ENCODE measurements at places on chromosomes 3 and 15.

- DNase-seq = no peak
Measured at GRCh38 chr3:141926929-141927328, 50.5 kb downstream of the ATP1B3 start.

GRCh38 chr3:194688200-194688740 is 2.6 kb downstream of the FAM43A start:
- DNase-seq = peak; percentile 6

DNA sequence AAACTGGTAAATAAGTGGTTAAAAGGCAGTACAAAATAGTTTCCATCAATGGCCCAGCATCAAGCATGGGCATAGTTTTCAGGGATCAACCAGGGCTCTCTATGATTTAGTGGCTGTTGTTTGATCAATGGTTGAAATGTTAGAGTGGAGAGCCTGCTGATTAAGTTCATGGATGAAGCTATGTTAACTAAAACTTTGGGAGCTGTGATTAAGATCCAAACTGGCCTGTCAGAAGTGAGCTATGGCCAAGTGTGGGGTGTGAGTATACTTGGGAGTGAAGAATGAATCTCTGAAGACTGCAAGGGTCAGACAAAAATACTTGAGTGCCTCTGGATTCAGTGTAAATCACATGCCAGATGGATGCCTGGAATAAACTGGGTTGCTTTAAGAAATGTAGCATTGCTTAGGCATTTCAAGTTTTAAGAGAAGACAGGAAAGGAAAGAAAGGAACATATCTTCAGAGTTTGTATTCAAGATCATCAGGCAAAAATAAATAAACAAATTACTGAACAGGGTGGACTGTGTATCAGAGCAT is 422.2 kb upstream of the ADAMTS9 start:
- DNase-seq = no peak

GRCh38 chr3:99458013-99458412 is 180.4 kb upstream of the COL8A1 start:
- DNase-seq = no peak

DNA sequence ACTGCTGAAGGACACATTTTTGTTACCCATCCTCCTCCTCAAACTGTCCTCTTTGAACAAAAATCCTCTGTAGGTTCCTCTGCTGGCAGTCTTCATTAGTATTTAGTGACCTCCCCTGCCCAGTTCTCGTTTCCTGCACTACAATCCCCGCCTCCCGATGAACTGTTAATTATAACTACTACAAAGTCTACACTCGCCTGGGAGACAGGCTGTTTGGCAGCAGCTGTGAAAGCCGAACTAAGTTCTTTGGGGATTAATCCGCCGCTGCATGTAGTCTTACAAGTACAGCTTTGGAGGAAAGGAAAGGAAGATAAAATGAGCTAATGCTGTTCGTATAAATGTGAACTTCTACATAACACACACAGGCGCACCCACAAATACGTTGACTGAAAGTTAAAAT is 160.0 kb upstream of the WNT5A start:
- no peak for DNase-seq

GRCh38 chr15:68228971-68229385 is 550 bp downstream of the CLN6 start:
- DNase-seq = no peak

GRCh38 chr3:160434071-160434470 is 15.5 kb downstream of the TRIM59 start:
- DNase-seq = no peak

- no peak for DNase-seq
Measured at GRCh38 chr15:83644439-83644838, 9.5 kb upstream of the ADAMTSL3 start.

- DNase-seq = no peak
Measured at GRCh38 chr15:45333550-45333949, 44.8 kb downstream of the GATM start.

- no peak for DNase-seq
Measured at GRCh38 chr3:57816471-57817095, 60.5 kb downstream of the SLMAP start.

GRCh38 chr3:134027631-134028030 is 2.1 kb downstream of the SLCO2A1 start:
- DNase-seq = no peak

DNA sequence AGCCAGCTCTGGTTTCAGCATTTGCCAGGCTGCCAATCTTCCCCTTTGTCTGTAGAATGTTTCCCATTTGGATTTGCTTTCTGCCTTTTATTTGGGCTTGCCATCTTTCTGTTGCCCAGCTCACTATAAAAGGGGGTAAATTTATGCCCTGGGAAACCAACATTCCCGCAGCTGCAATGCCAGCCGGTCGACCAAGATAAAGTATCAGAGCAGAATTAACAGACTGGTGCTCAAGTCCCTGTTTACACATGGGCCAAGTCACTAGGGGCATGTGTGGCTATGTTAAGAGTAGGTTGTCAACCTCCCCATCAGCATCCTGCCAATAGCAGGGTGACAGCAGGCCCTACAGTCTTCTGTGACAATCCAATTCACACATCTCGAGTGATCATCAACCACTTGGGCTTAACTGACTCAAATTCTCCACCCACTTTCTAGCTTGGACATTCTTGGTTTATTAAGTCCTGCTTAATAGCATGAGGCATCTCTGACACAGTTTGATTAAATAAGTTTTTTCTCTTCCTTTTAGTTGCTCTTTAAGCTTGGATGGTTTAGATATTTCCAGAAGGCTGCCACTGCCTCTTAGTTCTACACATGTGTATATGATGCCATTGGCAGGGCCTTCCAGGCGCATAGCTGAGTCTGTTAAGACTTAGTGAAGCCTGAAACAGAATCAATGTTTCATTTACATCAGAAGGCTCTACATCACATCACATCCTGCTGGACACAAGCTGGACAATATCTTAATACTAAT is 24.1 kb upstream of the VEPH1 start:
- DNase-seq = no peak

GRCh38 chr3:30496066-30496966 is 110.1 kb upstream of the TGFBR2 start:
- no peak for DNase-seq

Measured in stimulated activated CD4-positive, alpha-beta T cell treated with anti-CD3 and anti-CD28 coated beads, Interleukin-12 subunit alpha, Interleukin-12 subunit beta, amount 100 ng/mL, for 24 hours (primary cell).